ENCODE measurements at places on chromosomes 6 and 20.
A peak's percentile ranks its signal among the peaks of the same experiment; 100 is the strongest.

DNA sequence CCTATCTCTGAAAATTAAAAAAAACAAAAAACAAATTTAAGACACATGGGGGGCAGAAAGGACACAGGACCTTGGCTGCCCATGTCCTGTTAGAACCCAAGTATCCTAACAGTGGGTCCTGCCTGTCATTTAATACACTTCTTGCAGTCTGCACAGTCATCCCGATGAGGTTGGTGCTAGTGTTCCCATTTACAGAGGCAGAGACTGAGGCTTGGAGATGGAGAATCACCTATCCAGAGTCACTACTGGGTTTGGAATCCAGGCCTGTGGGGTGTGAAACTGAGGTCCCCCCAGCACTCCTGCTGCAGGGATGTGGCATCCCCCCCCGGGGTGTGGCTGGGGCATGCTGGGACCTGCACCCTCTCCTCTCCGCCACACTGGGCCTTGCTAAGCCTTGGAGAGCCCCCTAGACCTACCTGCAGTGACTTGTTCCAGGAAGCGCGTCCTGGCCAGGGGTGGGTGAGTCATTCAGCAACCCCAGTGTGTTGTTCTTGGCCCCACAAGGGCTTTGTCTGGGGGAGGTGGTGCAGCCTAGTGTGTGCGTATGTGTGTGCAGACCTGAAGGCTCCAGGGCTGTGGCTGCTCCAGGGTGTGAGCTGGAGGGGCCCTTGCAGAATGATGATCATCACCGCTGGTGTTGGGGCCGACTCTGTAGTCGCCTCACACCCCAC, 49.7 kb downstream of the BCAS4 start:
- DNase-seq: no peak

DNA sequence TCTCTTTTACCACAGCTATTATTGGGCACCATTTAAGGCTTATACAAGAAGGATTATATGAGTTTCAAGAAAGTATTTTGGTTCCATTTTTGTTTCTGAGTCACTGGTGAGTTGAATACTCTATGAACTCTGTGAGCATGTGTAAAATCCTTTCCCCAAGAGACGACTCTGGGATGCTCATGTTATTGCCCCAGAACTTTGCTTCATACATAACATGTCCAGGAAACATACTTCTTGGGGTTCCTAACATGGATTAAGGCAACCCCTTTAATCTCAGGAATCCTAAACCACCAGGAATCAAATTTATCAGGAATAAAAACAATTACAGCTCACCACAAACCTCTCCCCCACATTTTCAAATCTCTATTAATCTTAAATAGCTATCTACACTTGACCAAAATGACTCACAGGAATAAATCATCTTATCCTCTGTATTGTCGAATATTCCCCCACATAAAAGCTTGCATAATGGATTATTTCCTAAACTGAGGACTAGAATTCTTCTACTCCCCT, 117.5 kb upstream of the COL21A1 start:
- no peak for DNase-seq

DNA sequence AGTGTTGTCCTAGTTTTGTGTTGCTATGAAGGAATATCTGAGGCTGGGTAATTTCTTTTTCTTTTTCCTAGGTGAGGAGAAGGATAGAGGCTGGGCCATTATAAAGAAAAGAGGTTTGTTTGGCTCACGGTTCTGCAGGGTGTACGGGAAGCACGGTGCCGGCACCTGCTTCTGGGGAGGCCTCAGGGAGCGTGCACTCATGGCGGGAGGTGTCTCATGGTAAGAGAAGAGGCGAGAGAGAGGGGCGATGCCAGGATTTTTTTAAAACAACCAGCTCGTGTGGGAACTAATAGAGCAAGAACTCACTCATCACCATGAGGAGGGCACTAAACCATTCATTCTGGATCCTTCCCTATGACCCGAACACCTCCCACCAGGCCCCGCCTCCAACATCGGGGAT, 14.2 kb upstream of the NPBWR2 start:
- DNase-seq: no peak

GRCh38 chr6:170175644-170176135, 115.2 kb downstream of the DLL1 start:
- no peak for DNase-seq

- DNase-seq: no peak
Observed at GRCh38 chr20:54219751-54220426, 12.0 kb downstream of the PFDN4 start.

GRCh38 chr20:38294076-38294591, 9.8 kb upstream of the BPI start:
- no peak for DNase-seq

DNA sequence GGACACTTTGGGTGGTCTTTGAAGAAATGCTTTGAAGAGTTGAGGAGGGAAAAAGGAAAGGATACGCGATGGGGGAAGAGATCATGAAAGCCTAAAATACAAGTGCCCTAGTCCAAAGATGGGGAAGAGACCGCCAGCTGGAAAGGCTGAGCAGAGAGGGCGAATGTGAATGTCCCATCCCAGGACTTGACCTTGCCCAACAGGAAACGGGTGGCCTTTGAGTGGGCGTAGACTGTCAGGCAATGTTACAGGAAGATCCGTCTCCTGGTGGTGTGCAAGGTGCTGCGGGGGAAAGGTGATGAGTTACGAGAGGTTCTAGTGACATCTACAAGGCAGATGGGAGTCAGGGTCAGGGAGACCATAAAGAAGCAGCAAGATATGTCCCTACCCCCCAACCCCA, 55.0 kb upstream of the TBXT start:
- DNase-seq: no peak

- peak; percentile 66 for DNase-seq
Observed at GRCh38 chr6:100447900-100448748, 16.6 kb downstream of the SIM1 start.

GRCh38 chr20:62892348-62893304, 31.0 kb upstream of the TCFL5 start:
- no peak for DNase-seq

DNA sequence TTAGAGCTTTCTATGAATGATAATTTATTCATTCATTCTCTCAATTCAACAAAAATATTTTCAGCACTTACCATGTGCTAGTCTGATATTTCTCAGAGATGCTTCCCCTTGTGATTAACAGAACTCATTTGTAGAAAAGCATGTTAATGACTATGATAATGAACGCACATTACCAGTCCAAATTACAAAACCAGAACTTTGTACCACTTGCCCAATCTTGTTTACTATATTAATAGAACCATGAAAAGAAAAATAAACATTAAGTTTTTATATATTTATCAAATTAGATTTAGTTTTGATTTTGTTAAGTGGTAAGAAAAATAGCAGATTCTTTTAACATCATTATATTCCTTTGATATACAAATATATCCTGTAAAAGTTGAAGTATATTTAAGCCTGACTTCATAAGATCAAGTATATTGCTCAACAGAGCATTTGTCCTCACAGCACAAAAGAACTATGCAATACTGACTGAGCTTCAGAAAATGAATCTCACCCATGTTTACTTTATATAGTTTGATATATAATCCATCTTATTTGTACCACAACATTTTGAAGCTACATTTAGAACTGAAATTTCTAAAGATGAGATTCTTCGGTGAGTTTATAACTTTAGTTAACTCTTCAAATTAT, 48.9 kb downstream of the TMEM244 start:
- no peak for DNase-seq

- no peak for DNase-seq
Observed at GRCh38 chr6:138769102-138769676, 4.4 kb upstream of the CCDC28A start.

GRCh38 chr20:53337390-53338101, 256.1 kb downstream of the ZNF217 start:
- peak; percentile 86 for DNase-seq
